ENCODE measurements at places on chromosomes 16 and 17.

- DNase-seq: no peak
Measured at GRCh38 chr16:12784076-12784475, 19.6 kb downstream of the CPPED1 start.

GRCh38 chr17:82375359-82376041 is 3.9 kb downstream of the UTS2R start:
- no peak for DNase-seq

DNA sequence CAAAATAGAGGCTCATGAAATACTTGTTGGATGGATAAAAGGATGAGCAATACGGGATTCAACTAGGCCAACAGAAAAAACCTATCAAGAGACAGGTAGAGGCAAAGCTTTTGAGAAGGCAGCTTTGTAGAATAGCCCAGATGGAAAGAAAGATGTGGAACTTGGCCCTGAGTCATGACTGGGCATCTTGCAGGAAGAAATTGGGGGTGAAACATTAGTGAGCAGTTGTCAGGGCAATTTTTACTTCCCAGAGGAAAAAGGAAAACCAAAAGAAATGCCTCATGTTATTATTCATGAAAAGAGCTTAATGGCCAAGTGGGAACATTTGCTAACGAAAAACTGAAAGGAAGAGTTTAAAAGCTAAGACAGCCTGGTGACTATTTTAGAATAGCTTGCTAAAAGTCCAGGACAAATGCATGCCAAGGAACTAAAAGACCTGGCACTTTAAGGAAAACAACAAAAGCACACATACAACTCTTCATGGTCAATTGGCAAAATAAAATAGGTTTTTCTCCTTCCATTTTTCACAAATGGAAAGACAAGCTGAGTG is 180.1 kb downstream of the HS3ST3A1 start:
- no peak for DNase-seq

DNA sequence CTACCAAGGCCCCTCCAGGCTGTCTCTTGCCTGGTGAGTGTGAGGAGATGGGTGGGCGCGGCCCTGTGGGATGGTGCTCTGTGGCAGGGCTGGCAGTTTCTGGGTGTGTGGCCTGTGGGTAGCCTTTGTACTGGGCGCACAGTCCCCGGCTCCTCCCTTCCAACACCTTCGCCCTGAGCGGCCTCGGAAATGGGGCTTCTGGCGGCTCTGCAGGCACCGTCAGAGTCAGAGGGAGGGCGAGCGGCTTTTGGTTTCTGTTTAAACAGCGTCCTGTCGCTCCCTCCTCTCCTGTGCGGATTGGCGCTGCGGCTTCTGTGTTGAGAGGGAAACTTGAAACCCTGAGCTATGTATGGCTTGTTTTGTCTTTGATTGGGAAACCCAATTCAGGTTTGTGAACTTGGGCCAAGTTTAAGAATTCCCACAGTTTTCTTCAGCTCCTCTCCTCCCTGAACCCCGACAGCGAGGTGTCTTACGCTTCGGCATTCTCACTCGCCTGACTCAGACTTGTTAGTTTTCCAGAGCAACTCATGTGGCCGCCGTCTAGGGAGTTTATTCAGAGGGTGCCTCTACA is 8.3 kb upstream of the ZNF750 start:
- no peak for DNase-seq

- DNase-seq: no peak
Measured at GRCh38 chr17:32609085-32609484, 122.3 kb downstream of the CDK5R1 start.

DNA sequence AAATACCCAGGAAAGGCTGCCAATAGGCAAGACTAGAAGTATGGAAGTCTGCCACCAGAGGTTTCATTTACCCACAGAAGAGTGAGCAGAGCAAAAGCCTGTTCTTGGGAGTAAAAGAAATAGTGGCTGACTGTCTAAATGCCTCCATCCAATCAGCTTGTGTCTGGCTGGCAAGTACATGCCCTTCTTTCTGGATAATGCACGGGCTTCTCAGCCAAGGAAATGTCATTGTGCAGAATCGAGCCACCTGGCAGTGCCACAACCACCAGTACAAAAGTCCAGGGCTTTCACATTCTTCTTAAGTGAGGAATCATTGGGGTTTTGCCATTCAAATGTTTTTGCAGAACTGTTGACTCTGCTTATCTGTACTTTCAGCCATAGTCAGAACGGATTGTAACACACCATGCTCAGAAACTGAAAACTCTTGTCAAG is 10.1 kb upstream of the ERCC4 start:
- peak; percentile 15 for DNase-seq

DNA sequence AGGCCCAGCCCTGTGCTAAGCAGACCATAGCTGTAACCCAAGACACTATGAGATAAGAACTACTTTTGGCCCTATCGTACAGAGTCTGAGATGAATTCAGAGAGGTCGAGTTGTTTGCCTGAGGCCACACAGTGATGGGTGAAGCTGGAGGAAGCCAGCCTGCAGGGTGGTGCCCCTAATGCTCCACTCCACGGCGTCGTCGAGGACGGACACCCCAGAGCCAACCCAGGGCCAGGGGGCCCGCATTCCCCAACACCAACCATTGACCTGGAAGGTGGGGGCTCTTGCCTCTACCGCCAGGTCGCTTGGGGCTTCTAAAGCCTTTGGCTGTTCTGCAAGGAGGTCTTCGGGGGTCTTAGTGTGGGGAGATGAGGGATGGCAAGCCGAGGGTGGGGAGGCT is 84.1 kb downstream of the IRF8 start:
- DNase-seq: no peak

- no peak for DNase-seq
Measured at GRCh38 chr17:6244796-6245195, 174.6 kb downstream of the WSCD1 start.

DNA sequence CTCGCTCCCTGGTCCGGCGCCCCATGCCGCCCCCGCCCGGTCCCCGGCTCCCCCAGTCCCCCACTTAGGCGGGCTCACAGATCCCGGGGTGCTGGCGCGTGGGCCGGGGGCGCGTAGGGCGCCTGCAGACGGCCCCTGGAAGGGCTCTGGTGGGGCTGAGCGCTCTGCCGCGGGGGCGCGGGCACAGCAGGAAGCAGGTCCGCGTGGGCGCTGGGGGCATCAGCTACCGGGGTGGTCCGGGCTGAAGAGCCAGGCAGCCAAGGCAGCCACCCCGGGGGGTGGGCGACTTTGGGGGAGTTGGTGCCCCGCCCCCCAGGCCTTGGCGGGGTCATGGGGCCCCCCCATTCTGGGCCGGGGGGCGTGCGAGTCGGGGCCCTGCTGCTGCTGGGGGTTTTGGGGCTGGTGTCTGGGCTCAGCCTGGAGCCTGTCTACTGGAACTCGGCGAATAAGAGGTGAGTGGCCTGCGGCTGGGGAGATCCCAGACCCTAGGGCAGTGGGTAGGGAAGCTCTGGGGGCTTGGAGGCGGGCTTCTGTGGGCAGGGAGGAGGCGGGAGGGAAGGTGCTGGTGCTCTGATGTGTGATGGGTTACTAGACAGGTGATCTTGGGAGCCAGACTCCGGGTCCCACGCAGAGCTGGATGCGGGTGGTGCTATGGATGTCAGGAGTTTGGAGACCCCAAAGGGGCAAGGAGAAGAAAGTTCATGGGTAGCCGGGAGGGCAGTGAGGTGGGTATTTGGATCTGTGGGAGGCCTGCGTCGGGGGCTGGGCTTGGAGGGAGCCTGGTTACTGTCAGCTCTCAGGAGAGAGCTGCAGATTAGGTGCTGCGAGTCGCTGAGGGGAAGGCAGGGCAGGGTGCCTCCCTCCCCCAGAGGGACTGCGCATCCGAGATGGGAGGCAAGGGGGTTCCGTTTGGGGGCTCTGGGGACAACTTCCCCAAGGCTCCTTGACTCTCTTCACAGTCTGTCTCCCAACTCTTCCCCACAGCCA is 560 bp downstream of the EFNB3 start:
- no peak for DNase-seq

- DNase-seq: no peak
Measured at GRCh38 chr16:5041600-5042133, 7.9 kb upstream of the NAGPA start.

DNA sequence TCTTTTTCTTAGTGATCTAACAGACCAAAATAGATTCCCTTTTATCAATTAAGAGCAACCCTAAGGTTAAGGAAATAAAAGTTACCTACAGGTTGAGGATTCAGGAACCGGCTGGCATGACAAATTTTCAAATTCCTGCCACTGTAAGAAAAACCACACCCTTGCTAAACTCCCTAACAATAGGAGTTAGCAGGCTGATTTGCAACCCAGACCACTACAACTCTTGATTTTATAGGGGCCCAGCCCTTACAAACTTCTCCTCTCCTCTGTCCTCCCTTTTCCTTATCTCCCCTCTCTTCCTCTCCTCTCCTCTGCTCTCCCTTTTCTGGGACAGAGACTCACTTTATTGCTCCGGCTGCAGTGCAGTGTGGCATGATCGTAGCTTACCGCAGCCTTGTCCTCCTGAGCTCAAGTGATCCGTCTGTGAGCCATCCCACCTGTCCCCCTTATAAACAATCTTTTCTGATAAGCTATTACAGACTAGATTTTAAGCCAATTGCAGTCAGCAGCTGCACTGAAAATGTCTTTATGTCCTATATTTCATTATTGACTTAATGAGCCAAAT is 418.9 kb downstream of the CDH8 start:
- DNase-seq: no peak

GRCh38 chr17:49577650-49577934 is 1.9 kb downstream of the NXPH3 start:
- no peak for DNase-seq

DNA sequence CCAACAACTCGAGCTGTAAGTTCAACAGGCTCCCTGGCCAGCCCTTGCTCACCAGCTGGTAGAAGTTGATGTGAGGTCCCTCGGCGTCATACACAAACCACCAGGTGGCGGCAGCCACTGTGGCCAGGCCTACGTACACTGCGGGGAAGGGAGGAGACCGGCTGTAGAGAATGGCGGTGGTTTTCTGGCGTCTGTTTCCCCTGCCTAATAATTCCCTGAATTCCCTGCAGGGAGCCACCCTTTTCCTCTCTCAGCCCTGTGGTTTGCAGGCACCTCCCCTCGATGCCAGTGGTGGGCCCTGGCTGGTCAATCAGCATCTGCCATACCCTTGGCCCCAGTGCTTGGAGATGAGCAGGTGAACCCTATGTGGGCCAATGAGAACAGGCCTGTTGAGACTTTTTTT is 18.9 kb upstream of the P2RX1 start:
- DNase-seq: peak; percentile 58

DNA sequence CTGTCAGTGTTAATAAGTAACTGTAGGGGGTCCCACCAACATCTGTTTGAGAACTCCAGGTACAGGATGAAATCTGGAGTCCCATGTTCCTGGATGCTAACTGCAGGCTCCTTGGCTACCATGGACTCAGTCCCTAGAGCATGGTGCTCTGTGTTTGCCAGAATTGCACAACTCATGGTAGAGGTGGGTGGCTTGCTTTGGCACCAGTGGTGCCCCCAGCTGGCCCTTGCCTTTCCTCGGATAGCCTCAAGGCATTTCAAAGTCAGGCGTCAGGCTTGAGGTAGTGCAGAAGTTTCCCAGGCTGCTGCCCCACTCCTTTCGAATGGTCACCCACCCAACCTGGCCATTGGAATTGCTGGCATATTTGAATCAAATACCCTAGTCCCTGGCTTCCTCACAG is 179.9 kb downstream of the RBFOX1 start:
- no peak for DNase-seq

- DNase-seq: no peak
Measured at GRCh38 chr16:66588981-66589713, 9.9 kb downstream of the CMTM2 start.

GRCh38 chr17:82487910-82488309 is 29.4 kb downstream of the NARF start:
- DNase-seq: no peak

DNA sequence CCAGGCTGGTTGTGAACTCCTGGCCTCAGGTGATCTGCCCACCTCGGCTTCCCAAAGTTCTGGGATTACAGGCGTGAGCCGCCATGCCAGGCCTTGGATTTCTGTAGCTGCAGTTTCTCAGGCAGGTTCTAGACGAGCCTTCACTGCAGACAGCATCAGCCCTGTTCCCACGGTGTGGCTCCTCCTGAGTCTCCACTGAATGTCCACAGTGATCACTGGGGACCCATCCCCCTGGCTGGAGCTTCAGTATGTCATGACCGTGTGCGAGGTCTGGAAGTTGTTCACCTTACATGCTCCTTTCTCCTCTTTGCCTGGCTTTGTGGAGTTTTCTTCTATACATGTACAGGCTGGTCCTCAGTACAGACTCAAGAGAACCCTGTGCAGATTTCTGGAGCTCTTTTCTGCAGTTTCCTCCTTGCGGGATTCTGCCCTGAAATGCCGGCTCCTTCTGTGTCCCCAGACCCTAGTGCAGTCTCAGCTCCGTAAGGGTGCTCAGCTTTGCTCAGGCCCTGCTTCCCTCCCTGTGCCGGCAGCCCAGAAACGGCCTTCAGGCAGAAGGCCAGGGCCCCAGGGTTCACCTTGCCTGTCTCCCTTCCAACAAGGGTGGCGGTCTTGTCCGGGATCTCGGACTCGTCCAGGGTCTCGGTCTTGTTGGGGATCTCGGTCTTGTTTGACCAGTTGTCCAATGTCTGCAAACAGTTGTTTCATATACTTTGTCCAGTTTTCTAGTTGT is 14.3 kb upstream of the FASN start:
- no peak for DNase-seq

- no peak for DNase-seq
Measured at GRCh38 chr17:78403822-78404221, 25.4 kb downstream of the PGS1 start.

- DNase-seq: no peak
Measured at GRCh38 chr17:76274112-76274956, 9.2 kb downstream of the UBALD2 start.

DNA sequence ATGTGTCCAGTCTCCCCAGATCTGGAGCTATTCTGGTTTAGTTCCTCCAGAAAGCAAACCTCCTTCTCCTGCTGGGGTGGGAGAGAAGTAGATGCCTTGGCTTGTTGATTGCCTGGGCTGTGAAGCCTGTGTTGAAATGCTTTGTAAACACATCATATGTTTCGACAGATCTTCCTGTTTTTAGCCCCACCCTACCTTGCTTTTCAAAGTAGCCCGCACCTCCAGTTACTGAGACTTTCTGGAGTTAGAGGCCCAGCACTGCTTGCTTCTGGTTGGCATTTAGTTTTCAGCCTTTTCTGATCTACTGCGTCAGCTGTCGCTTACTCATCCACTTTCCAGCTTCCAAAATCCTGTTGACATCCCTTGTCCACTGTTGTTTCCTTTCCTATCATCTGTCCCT is 17.9 kb upstream of the NDEL1 start:
- no peak for DNase-seq

DNA sequence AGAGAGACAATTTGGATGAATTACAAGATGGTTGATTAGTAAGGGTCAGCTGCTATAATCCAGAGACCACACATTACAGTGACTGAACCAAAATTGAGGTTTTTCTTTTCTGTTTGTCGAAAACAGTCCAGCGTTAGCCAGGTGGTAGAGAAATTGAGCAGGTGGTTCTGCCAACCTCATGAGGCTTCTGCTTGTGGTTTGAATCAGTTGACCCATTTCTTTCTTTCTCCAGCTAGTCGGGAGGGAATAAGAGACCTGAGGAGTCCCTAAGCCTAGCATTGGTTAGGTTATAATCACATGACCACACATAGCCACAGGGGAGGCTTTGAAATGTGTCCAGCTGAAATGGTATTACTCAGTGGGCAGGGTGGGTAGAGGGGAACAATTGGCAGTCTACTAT is 504.6 kb downstream of the HS3ST4 start:
- no peak for DNase-seq
